NCI-H446 treated with DMSO at 0.1 percent for 48 hours (cell line): ENCODE measurements at places on chromosomes 2 and 18.

DNA sequence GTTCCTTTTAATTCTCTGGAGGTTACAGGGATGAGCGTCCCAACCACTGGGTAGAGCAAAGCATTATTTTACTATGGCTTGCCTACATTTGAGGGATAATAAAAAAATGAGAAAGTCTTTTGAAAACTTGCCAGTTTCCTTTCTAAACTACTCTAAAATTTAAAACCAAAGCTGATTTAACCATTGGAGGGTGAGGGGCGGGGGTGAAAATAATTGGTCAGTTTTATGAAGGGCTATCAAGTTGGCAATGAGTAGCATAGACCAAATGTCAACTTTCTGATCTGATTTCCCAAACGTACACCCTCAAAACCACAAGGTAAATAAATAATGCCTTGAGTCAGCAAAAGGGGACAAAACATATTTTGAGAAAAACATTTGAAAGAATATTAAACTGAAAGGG, 85.7 kb upstream of the STK17B start:
- DNase-seq = no peak

GRCh38 chr2:64492821-64493220, 31.3 kb upstream of the AFTPH start:
- no peak for DNase-seq

DNA sequence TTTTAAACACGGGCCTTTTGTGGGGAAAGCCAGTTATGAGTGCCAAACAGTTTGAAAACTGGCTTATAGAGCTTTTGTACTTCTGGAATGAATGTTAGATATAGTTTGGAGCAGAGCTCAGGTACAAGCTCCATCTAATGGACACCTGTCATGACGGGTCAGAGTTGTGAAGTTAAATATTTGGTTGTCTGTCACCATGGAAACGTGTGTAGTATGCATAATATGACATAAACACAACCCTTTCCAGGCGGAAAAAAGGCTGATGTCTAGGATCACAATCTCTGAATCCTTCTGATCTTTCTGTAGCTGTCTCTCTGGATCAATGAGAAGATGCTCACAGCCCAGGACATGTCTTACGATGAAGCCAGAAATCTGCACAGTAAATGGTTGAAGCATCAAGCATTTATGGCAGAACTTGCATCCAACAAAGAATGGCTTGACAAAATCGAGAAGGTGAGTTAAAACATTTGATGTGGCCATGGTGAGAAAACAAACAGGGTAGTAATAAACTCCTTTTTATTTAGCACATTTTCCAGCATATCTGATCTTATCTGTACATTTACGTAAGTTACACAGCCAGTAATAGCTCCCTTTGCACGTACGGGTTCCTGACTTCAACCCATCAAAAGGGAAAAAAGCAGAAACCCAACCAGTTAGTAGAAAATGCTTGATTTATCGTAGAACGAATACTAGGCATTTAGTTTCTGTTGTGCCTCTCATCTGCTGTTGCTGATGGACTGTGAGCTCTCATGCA, 80.6 kb upstream of the EML6 start:
- no peak for DNase-seq

- no peak for DNase-seq
Measured at GRCh38 chr2:211766689-211767088, 771.9 kb downstream of the ERBB4 start.

DNA sequence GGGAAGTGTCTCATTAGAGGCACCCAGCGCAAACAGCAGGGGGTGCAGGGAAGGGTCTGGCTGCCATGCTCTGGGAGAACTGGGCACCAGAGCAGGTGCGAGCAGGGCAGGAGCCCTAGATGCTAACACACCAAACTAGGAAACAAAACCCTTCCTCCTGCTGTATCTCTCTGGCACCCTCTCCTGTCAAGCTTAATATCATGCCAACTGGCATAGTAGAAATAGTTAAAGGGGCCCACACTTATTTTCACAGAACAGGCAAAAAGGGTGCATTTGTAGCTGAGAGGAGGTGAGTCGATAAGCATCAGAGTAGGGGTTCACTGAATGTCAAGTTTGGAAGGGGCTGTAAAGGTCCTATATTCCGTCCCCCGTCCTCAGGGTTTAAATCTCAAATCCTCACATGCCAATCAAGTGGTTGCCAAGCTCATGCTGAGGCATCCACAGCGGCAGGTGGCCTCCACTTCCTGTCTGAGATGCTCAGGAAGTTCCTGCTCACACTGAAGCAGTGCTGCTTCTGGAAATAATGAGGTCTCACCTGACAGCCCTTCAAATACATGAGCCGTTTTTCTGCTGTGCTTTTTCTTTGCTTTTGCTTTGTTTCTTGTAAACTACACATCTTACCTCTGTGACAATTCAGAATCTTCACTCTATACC, 14.9 kb upstream of the ACKR3 start:
- no peak for DNase-seq

DNA sequence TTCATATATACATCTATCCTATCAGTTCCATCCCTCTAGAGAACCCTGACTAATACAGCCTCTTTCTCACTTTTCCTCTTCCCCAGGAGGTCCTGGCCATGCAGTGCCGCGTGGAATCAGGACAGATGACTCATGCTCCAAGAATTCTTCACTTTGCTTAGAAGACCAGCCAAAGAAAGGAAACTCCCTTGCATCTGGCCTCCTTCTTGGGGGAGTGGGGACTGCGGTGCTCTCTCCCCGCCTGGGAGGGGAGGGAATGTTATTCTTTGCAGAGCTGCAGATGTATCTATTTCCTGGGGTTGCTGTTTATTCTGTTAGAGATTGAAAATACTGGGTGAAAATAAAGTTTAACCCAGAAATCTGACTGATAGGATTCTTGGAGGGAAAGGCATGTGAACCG, 111.5 kb upstream of the SH3BP4 start:
- peak; percentile 55 for DNase-seq

DNA sequence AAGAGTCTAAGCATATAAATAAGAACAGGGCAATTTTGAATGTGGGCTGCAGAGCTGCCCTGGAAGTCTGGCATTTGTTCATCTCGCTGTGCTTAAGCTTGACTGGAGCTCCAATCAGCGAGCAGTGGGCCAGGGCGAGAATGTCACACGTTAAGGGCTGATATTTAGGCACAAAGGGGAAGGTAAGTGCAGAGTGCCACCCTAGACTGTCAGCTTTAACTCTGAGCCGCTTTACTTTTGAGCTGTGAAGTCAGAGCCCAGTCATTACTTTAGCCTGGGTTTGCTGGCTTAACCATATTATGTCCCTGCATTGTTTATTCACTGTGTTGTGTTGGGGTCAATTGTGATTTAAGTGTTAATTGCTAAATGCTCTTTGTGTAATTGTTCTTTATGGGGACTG, 236.1 kb upstream of the SIX3 start:
- DNase-seq = no peak

DNA sequence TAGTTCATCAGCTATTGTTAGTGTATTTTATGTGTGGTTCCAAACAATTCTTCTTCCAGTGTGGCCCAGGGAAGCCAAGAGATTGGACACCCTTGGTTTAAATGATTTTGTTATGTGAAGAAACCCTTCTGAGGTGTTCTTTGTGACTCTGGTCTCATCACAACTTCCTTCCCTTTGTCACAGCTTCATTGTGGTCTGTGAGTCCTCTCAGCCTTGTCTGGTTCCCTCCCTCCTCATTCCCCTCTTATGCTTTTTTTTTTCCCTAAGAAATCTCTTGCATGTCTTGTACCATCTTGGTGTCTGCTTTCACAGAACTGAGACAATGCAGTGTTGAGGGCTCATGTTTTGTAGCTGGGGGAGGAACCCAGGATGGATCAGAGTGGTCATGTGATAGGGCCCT, 118.9 kb downstream of the TMEM182 start:
- DNase-seq = no peak

DNA sequence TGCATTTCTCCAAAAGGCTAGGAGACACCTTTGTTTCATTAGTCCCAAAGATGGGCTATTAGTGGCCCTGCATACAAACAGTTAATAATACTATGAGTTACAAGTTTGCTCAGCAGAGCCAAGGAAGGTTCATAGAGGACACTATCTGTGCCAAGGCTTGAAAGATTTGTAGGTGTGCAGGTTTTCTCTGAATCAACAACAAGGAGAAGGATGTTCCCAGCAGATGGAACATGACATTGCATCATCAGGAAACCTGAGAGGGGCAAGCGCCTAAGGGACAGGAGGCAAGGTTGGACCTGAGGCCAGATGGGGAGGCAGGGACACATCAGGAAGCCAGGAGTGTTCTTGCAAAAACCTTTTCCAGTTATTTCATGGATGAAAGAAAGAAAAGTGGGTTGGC, 35.4 kb upstream of the STK17B start:
- peak; percentile 14 for DNase-seq

DNA sequence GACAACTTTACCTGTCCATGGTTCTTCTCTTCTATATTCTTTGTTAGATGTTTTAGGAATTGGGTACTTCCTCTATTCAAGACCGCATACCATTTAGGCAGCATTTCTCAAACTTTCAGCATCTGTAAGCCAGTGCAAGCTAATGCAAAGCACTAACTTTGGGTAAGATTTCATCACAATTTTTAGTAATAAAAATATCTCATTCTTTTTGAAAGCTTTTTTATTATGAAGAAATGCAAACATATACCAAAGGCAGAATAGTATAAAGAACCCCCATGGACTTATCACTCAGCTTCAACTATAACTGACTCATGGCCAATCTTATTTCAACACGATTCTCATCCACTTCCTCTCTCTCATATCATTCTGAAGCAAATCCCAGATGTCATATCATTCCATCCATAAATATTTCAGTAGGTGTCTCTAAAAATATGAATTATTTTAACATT, 32.9 kb downstream of the INO80C start:
- no peak for DNase-seq

GRCh38 chr2:73823916-73824523, 4.7 kb upstream of the STAMBP start:
- DNase-seq = peak; percentile 43

DNA sequence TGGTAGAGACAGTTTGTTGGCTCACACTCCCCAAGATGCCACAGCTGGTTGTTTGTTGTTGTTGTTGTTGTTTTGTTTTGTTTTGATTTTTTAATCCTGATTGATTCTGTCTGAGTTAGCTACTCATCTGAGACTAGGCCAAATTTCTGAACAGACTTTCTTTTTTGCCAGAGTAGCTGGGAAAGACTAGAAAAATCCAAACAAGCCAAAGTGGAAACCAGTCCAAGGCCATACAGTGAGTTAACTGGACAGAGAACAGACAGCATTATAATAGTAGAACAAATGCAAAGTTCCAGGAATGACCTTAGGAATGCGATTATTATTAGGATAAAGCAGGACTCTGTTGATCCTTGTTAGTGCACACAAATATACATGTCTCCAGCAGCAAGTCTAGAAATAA, 43.8 kb upstream of the CYP26B1 start:
- no peak for DNase-seq

DNA sequence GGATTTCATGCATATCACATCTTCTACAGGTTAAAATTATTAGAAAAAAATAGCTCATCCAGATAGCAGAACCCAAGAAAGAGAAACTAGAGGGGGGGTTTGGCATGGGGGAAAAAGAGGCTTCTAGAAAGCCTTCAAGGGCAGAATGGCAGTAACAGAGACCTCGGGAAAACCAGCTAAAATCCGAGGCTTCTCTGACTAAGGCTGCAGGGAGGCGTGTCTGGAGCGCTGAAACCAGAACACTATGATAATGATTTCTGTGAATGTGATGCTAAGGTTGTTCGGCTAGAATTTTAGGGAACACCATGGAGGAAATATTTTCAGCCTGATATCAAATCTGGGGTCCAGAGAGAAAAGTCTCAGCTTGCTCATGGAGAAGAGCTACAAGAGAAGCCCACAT, 73.0 kb downstream of the ATP8B1 start:
- DNase-seq = no peak

DNA sequence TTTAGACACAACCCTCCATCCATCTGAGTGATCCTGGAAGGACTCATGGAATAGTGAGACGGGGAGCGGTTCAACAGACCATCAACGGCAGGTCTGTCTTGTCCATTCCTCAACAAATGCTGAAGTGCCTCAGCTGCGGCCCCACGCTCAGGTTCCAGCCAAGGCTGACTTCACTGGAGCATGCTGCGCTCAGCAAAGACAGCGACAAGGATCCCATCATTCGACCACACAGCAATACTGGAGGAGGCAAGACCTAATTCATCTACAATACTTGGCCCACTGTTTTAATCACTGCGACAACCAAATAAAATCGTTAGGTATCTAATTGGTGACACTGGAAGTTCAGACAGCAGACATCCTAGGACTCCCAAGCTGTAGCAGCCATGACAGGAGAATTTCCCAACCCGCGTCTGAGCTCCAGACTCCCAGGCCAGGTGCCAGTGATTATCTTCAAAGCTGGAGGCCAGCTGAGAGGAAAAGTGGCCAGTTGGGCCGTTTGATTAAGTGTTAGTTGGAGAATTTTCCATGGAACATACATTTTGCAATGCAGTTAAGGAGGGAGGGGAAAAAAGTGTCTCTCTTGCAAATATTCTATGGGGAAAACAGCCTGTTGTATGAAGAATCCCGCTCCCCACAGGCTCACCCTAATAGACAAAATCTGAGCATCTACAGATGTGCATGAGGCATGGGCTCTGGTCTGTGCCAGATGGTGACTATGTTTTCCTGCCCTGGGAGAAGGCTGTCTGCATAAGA, 92.5 kb upstream of the SLC35G4 start:
- DNase-seq = no peak

DNA sequence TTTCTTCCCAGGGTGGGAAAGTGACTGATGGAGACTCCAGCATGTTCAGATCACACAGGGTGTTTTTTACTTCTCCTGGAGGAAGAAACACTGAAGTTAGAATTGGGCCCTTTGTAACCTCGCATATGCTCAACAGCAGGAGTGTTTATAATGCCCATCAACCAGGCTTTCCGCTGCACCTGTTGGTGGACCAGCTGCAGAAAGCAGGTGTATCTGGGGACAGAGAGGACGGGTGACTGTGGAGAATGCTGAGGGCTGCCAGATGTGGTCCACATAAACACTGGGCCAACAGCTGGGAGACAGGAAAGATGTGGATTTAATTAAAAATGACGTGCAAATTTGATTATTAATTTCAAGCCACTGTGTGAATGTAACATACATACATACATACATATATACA, 335.5 kb upstream of the SPRED2 start:
- DNase-seq = no peak

GRCh38 chr2:208671284-208671683, 264.7 kb downstream of the PTH2R start:
- no peak for DNase-seq

DNA sequence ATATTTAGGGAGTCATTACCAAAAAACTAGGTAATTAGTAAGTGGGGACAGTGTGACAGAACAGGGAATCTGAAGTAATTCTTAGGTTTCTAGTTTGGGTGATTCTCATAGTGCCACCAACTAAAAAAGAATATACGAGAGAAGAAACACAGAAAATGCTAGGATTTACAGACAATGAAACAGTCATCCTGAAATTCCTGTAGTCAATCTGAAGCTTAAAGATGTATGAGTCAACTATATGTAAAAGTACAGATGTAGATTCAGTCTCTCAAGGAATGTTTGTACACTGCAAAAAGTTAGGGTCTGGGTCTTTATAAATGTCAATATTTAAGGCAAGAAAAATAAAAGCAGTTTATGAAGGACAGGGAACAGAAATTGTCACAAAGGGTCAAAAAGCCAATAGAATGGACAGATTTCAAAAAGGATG, 107.0 kb downstream of the STRN start:
- DNase-seq = no peak
